ENCODE measurements at places on chromosomes 11 and 22.

GRCh38 chr11:84969103-84969502 lies 658.0 kb downstream of the DLG2 start:
- no peak for DNase-seq

DNA sequence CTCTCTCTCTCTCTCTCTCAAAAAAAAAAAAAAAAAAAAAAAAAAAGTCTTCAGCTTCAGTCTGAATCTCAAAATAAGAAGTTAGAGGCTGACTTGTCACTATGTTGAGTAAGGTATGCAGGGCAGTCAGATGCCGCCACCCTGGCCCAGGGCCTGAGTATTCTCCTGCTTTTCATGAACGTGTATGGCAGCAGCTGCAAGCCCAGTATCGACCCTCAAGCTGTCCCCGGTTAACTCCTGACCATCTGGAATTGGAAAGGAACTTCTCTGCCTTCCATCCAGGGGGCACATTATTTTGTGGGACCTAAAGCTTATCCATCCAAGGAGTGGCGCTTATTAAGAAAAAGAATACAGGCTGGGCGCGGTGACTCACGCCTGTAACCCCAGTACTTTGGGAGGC lies 11.4 kb downstream of the MRGPRD start:
- no peak for DNase-seq

GRCh38 chr22:23774114-23774921 lies 1.7 kb downstream of the MMP11 start:
- DNase-seq, result no peak

GRCh38 chr11:12901272-12901671 lies 107.8 kb upstream of the RASSF10 start:
- no peak for DNase-seq

- DNase-seq, result no peak
Measured at GRCh38 chr22:41772198-41772597, 28.3 kb upstream of the CCDC134 start.

GRCh38 chr11:75536786-75537641 lies 11.3 kb upstream of the GDPD5 start:
- no peak for DNase-seq

- DNase-seq, result no peak
Measured at GRCh38 chr11:93481279-93481678, 61.9 kb downstream of the SMCO4 start.

- DNase-seq, result no peak
Measured at GRCh38 chr11:118998822-118999221, 884 bp downstream of the CENATAC start.
